ENCODE measurements at places on chromosomes 13 and 19.

- no peak overlapping the region for H3K27ac ChIP-seq
- DNase-seq, result peak; percentile 81
- peak overlapping the region; percentile 67 for H3K4me3 ChIP-seq
- H3K4me1 ChIP-seq, result peaks cover 16% of the 10 kb centered on the region
- H3K27me3 ChIP-seq, result peaks cover 35% of the 10 kb centered on the region
Measured at GRCh38 chr19:40530091-40530901, 46.4 kb upstream of the SHKBP1 start.

GRCh38 chr19:5396096-5396939 lies 55.7 kb upstream of the PTPRS start:
- no peak overlapping the region for H3K27ac ChIP-seq
- peak overlapping the region; percentile 3 for H3K4me3 ChIP-seq
- H3K4me1 ChIP-seq, result peaks cover 38% of the 10 kb centered on the region
- peaks cover 32% of the 10 kb centered on the region for H3K27me3 ChIP-seq
- no peaks in the 10 kb centered on the region for H3K36me3 ChIP-seq

DNA sequence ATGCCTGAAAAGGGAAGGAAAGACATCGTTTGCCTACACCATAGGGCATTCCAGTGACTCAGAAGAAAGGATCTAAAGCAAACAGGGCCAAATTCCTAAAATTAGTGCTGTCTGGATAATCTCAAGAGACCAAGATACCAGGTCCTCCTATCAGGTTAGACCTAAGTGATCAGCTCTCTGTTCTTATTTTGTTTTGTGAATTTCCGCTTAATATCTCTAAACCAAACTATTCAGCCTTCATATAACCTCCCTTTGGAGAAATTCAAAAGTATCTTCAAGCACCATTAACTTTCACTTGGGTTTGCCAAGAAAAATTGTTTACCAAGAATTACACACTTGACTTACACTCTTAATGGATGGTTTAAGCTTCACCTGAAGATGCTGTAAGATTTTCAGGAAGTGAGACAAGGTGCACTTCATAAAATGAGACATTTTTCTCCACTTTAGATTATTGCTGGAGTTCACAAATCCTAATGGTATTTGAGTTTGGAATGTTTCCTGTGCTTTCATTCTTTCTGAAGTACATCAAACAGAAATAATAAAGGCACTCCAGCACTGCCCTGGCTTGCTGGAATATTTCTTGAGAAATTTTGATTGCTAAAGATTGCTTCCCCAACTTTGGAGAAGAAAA lies 376.1 kb downstream of the LMO7 start:
- no peak overlapping the region for H3K27ac ChIP-seq
- H3K4me1 ChIP-seq, result no peaks in the 10 kb centered on the region
- no peak overlapping the region for H3K4me3 ChIP-seq
- no peaks in the 10 kb centered on the region for H3K36me3 ChIP-seq
- H3K27me3 ChIP-seq, result no peaks in the 10 kb centered on the region

DNA sequence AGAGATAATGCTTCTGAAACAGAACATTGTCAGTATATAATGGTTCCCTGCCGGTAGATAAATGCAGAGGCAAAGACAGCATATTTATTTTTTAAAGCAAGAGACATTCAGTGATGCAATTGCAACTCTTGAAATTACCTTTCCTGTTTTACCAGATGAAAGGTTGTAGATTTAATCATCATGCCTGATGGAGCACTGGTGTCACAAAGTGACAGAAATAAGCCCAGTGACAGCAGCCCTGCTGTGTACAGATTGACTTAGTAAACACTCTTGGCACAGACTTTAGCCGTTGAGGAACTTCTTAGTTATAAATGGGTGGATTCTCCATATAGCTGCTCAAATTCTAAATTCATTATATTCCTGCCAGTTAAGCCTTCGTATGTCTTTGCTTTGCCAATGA lies 172.5 kb downstream of the ITGBL1 start:
- no peak overlapping the region for H3K4me3 ChIP-seq
- H3K36me3 ChIP-seq, result no peaks in the 10 kb centered on the region
- H3K4me1 ChIP-seq, result peaks cover 38% of the 10 kb centered on the region
- DNase-seq, result no peak
- no peak overlapping the region for H3K27ac ChIP-seq

- no peak for DNase-seq
- no peak overlapping the region for H3K27ac ChIP-seq
- peaks cover 40% of the 10 kb centered on the region for H3K27me3 ChIP-seq
- peaks cover 39% of the 10 kb centered on the region for H3K4me1 ChIP-seq
- no peaks in the 10 kb centered on the region for H3K36me3 ChIP-seq
Measured at GRCh38 chr13:49213997-49214916, 5.9 kb upstream of the MLNR start.

- H3K27me3 ChIP-seq, result no peaks in the 10 kb centered on the region
- H3K36me3 ChIP-seq, result no peaks in the 10 kb centered on the region
- H3K27ac ChIP-seq, result no peak overlapping the region
- no peak overlapping the region for H3K4me3 ChIP-seq
- no peak for DNase-seq
- H3K4me1 ChIP-seq, result peaks cover 42% of the 10 kb centered on the region
Measured at GRCh38 chr13:80213201-80213600, 127.7 kb downstream of the SPRY2 start.

GRCh38 chr19:23784274-23784673 lies 25.6 kb upstream of the ZNF681 start:
- H3K4me3 ChIP-seq, result no peak overlapping the region
- no peak overlapping the region for H3K27ac ChIP-seq
- no peaks in the 10 kb centered on the region for H3K4me1 ChIP-seq

GRCh38 chr13:48096670-48097069 lies 1.8 kb upstream of the MED4 start:
- 0 out of 2 replicates have a peak, but pooled peaks cover 3% of the 10 kb centered on the region for H3K36me3 ChIP-seq
- DNase-seq, result no peak

- H3K27ac ChIP-seq, result peak overlapping the region; percentile 87
- H3K4me3 ChIP-seq, result peak overlapping the region; percentile 74
- H3K27me3 ChIP-seq, result no peaks in the 10 kb centered on the region
- no peak for DNase-seq
- peaks cover 32% of the 10 kb centered on the region for H3K4me1 ChIP-seq
Measured at GRCh38 chr19:17406046-17406886, 836 bp upstream of the BST2 start.

DNA sequence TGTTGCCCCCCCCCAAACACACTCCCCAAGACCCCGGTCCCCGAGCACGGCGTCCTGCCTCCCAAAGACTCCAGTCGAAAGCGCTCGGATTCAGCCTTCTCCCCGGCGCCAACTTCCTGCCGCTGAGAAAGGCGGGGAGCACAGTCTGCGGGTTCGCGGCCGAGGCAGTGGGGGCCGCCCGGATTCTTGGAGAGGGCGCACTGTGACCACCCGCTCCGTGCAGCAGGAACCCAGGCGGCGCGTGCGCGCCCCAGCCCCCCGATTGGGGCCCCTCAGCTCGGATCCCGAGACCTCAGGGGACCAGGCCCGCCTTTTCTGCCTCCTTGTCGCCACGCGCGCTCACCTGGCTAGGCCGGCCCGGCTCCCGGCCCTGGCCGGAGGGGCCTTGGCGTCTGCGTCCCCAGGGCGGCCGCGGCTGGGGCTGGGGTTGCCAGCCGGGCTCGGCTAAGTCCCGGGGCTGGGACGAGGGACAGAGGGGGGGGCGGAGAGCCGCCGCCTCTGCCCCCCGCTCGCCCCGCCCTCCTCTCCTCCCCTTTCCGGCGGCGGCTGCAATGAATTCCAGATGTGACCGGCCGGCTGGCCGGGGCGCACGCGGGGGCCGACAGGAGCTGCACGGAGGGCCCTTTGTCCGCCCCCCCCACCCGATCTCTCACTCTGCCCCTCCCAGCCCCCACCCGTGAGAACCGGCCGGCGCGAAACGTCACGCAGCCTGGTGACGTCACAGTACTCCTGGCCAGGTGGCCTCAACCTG lies at the start of gene S1PR2:
TSS of gene S1PR2 (minus strand) at position 471 of the 751 bp plus-strand sequence. CDS start 6,426 bp downstream, outside the sequence.
- H3K4me3 ChIP-seq, result peak within 1 kb of the TSS; percentile 72
- H3K27me3 ChIP-seq, result no peaks in the 10 kb centered on the region
- H3K27ac ChIP-seq, result peak within 1 kb of the TSS; percentile 92

- peaks cover 12% of the 10 kb centered on the region for H3K4me1 ChIP-seq
- no peaks in the 10 kb centered on the region for H3K27me3 ChIP-seq
- no peak for DNase-seq
Measured at GRCh38 chr13:26266311-26266710, 12.4 kb downstream of the CDK8 start.

- H3K4me3 ChIP-seq, result no peak overlapping the region
- H3K27ac ChIP-seq, result no peak overlapping the region
- DNase-seq, result no peak
- no peaks in the 10 kb centered on the region for H3K4me1 ChIP-seq
- peaks cover 17% of the 10 kb centered on the region for H3K27me3 ChIP-seq
Measured at GRCh38 chr19:38745316-38745715, 1.0 kb upstream of the CAPN12 start.

GRCh38 chr13:113941571-113942191 lies 32.2 kb downstream of the C13orf46 start:
- no peaks in the 10 kb centered on the region for H3K36me3 ChIP-seq
- no peak overlapping the region for H3K27ac ChIP-seq
- no peak for DNase-seq
- H3K27me3 ChIP-seq, result no peaks in the 10 kb centered on the region

- H3K27me3 ChIP-seq, result peaks cover 89% of the 10 kb centered on the region
- H3K4me1 ChIP-seq, result peaks cover 12% of the 10 kb centered on the region
- no peaks in the 10 kb centered on the region for H3K36me3 ChIP-seq
- H3K4me3 ChIP-seq, result no peak overlapping the region
- H3K27ac ChIP-seq, result no peak overlapping the region
- no peak for DNase-seq
Measured at GRCh38 chr19:46644720-46645119, 8.7 kb upstream of the GNG8 start.

- no peak overlapping the region for H3K27ac ChIP-seq
- H3K36me3 ChIP-seq, result peaks cover 4% of the 10 kb centered on the region
- DNase-seq, result no peak
- H3K4me3 ChIP-seq, result no peak overlapping the region
- H3K27me3 ChIP-seq, result peaks cover 29% of the 10 kb centered on the region
- H3K4me1 ChIP-seq, result no peaks in the 10 kb centered on the region
Measured at GRCh38 chr19:2416321-2417097, 10.9 kb downstream of the TIMM13 start.

DNA sequence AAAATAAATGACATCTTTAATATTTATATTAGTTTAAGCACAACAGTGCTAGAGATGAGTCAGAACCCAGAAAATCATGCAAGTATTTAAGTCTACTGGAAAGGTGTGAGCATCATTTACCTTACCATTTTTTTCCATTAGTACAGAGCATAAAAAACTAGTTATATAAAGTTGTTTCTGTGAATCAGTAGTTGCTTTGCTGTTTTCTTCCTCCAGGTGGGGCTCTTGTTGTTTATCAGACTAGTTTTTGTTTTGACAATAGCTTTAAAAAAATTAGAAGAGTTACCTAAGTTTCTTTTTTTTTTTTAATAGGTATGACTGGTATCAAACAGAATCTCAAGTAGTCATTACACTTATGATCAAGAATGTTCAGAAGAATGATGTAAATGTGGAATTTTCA lies 12.7 kb downstream of the SUGT1 start:
- H3K27ac ChIP-seq, result no peak overlapping the region
- peaks cover 2% of the 10 kb centered on the region for H3K4me1 ChIP-seq
- no peaks in the 10 kb centered on the region for H3K27me3 ChIP-seq

GRCh38 chr13:39776439-39776838 lies 121.0 kb downstream of the COG6 start:
- H3K4me3 ChIP-seq, result no peak overlapping the region
- H3K36me3 ChIP-seq, result peaks cover 5% of the 10 kb centered on the region
- peaks cover 13% of the 10 kb centered on the region for H3K4me1 ChIP-seq
- no peaks in the 10 kb centered on the region for H3K27me3 ChIP-seq
- H3K27ac ChIP-seq, result no peak overlapping the region

GRCh38 chr13:32905864-32906180 lies 110.4 kb upstream of the KL start:
- peaks cover 3% of the 10 kb centered on the region for H3K27me3 ChIP-seq
- peaks cover 27% of the 10 kb centered on the region for H3K4me1 ChIP-seq
- no peak for DNase-seq
- peak overlapping the region; percentile 21 for H3K27ac ChIP-seq
- H3K4me3 ChIP-seq, result no peak overlapping the region
- H3K36me3 ChIP-seq, result no peaks in the 10 kb centered on the region

- H3K4me1 ChIP-seq, result peaks cover 7% of the 10 kb centered on the region
- H3K36me3 ChIP-seq, result peaks cover 21% of the 10 kb centered on the region
- no peak for DNase-seq
- no peak overlapping the region for H3K27ac ChIP-seq
Measured at GRCh38 chr13:110509478-110509926, 52.0 kb downstream of the RAB20 start.

- H3K4me1 ChIP-seq, result peaks cover 11% of the 10 kb centered on the region
- no peaks in the 10 kb centered on the region for H3K27me3 ChIP-seq
- no peak overlapping the region for H3K4me3 ChIP-seq
- DNase-seq, result no peak
Measured at GRCh38 chr13:40798380-40798779, 9.0 kb downstream of the SLC25A15 start.

GRCh38 chr13:99285432-99286182 lies 21.6 kb downstream of the GPR183 start:
- DNase-seq, result no peak
- H3K4me1 ChIP-seq, result no peaks in the 10 kb centered on the region

DNA sequence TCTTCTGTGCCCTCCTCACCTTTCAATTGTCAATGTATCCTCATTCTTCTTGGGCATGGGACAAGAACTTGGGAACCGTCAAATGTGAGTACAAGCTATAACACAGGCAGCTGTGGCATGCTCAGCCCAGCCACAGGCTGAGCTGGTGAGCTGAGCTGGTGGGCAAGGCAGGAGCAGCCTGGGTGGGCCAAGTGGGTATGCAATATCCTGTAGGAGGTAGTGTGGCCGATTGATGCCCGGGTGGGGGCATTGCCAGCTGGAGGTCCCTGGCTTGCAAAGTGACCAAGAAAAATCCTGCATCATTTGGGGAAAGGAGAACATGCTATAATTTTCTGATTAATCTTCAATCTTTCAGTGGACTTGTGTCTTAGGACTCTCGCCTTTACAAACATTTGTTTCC lies 507.2 kb upstream of the SLC10A2 start:
- DNase-seq, result no peak
- no peak overlapping the region for H3K4me3 ChIP-seq
- H3K36me3 ChIP-seq, result peaks cover 18% of the 10 kb centered on the region
- no peaks in the 10 kb centered on the region for H3K4me1 ChIP-seq

GRCh38 chr13:110319397-110319773 lies 12.3 kb downstream of the COL4A2 start:
- H3K27me3 ChIP-seq, result no peaks in the 10 kb centered on the region
- no peak overlapping the region for H3K4me3 ChIP-seq
- H3K27ac ChIP-seq, result peak overlapping the region; percentile 24
- peaks cover 26% of the 10 kb centered on the region for H3K4me1 ChIP-seq
- no peak for DNase-seq
- peaks cover 12% of the 10 kb centered on the region for H3K36me3 ChIP-seq

- DNase-seq, result no peak
- 0 out of 2 replicates have a peak overlapping the region, but pooled peaks have one; percentile 8 for H3K27ac ChIP-seq
- peaks cover 63% of the 10 kb centered on the region for H3K27me3 ChIP-seq
- H3K4me3 ChIP-seq, result peak overlapping the region; percentile 57
Measured at GRCh38 chr19:55373993-55374757, 2.5 kb upstream of the TMEM190 start.
